Stimulated activated CD8-positive, alpha-beta memory T cell treated with anti-CD3 and anti-CD28 coated beads, Interleukin-2, amount 100 ng/mL, for 48 hours (primary cell): ENCODE measurements at places on chromosomes 12 and 14.

- DNase-seq = no peak
These were observed 3.0 kb downstream of the HSP90B1 start for GRCh38 chr12:103933237-103933636.

DNA sequence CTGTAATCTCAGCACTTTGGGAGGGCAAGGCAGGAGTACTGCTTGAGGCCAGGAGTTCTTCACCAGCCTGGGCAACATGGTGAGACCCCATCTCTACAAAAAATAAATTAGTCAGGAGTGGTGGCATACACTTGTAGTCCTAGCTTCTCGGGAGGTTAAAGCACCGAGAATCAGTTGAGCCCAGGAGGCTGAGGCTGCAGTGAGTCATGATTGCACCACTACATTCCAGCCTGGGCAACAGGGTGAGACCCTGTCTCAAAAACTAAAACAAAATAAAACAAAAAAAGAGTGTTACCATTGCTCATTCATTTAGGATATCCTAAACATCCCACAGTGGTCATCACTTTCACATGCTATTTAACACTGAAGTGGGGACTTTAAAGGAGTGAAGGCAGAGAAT, 7.8 kb downstream of the NEK9 start:
- no peak for DNase-seq

DNA sequence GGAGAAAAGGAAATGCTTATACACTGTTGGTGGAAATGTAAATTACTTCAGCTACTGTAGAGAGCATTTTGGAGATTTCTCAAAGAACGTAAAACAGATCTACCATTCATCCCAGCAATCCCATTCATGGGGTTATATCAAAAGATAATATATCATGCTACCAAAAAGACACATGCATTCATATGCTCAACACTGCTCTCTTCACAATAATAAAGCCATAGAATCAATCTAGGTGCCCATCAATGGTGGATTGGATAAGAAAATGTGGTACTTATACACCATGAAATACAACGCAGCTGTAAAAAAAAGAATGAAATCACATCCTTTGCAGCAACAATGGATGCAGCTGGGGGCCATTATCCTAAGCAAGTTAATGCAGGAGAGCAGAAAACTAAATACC, 1487.7 kb upstream of the SEL1L start:
- no peak for DNase-seq

DNA sequence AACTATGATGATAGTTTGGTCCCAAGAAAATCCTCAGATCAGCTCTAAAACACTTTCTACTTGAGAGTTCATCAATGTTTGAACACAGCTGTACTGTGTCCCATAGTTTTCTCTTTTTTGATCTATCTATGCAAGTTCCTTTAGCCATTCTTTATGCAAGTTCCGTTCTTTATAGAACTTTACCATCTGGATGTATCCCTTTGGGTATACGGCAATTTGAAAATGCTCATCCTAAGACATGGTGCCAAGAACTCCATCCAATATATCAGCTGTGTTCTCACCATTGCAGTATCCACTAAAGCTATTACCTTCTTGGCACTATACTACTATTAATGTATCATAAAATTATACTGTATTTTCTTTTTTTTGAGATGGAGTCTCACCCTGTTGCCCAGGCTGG, 276.9 kb downstream of the NOVA1 start:
- no peak for DNase-seq

DNA sequence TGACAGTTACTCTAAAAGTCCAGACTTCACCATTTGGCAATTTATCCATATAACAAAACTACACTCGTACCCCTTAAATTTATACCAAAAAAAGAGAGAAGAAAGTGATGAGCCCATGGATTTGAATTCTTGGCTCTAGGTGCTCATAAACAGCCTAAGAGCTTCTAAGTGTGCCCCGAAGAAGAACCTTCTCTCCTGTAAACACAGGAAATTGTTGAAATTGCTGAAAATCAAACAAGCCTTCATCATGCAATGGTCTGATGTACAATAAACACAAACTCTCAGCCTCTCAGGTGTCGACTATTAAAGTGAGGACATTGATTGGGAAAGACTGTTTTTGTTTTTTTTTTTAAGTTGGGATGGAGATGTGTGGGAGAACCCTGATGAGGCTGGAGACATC, 21.8 kb downstream of the PDE6H start:
- no peak for DNase-seq

GRCh38 chr14:92898566-92899131, 24.3 kb upstream of the CHGA start:
- no peak for DNase-seq
